ENCODE measurements at places on chromosomes 12 and 14.

DNA sequence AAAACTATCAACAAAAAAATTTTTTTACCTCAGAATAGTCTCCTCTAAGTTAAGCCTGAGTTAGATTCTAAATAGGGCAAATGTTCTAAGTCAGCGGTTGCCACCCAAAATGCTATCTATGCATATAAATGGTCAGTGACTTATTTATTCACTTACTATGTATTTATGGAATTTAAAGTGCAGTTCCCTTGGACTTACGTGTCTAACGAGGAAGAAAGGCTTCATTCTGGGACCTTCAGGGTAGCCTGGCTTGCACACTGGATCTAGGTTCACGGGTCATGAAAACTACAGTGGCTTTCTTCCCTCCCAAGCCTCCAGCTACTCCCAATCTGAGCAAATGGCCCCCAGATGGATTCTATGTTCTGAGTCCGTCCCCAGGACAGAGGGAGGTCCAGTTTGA lies 77.1 kb downstream of the ARF6 start:
- peaks cover 63% of the 10 kb centered on the region for H3K4me1 ChIP-seq
- no peak for DNase-seq
- peak overlapping the region; percentile 98 for H3K27ac ChIP-seq
- H3K36me3 ChIP-seq, result no peaks in the 10 kb centered on the region

DNA sequence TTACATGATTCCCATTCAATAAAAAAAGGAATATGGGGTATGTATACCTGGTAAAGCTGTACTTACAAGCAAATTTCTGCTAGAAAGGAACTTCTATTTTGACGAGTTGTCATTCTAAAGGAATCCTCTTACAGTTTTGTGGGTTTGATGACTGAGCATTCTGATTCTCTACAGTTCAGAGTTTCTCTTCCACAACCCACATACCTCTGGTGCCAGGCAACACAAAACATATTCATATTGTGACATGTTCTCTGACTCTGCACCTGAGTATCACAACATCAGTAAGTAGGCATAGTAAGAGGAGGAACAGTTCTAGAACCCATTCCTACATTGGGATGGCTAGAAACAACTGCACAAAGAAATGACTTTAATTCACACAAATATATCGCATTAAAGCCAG lies 636.6 kb downstream of the MED13L start:
- no peak overlapping the region for H3K4me3 ChIP-seq
- peaks cover 4% of the 10 kb centered on the region for H3K27me3 ChIP-seq

DNA sequence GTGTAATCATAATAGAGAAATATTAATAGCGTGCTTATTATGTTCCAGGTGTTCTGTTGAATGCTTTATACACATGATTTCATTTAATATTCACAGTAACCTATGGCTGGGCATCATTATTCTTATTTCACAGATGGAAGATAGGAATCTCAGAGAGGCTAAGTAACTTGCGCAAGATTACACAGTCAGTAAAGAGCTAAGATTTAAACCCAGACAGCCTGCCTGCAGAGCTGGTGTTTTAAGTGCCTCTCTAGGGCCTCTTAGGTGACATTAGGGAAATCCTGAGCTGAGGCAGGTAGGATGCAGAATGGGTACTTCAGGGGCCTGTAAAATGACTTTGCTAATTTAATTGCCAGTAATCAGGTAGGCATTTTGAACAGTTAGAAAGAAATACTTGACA lies 18.5 kb upstream of the BHLHE41 start:
- no peaks in the 10 kb centered on the region for H3K4me1 ChIP-seq
- peaks cover 2% of the 10 kb centered on the region for H3K27me3 ChIP-seq
- no peak overlapping the region for H3K27ac ChIP-seq
- H3K4me3 ChIP-seq, result no peak overlapping the region
- DNase-seq, result no peak
- H3K36me3 ChIP-seq, result no peaks in the 10 kb centered on the region

- H3K27me3 ChIP-seq, result no peaks in the 10 kb centered on the region
- no peaks in the 10 kb centered on the region for H3K4me1 ChIP-seq
- DNase-seq, result no peak
- H3K36me3 ChIP-seq, result no peaks in the 10 kb centered on the region
Observed at GRCh38 chr12:128909653-128910052, 56.4 kb downstream of the GLT1D1 start.

DNA sequence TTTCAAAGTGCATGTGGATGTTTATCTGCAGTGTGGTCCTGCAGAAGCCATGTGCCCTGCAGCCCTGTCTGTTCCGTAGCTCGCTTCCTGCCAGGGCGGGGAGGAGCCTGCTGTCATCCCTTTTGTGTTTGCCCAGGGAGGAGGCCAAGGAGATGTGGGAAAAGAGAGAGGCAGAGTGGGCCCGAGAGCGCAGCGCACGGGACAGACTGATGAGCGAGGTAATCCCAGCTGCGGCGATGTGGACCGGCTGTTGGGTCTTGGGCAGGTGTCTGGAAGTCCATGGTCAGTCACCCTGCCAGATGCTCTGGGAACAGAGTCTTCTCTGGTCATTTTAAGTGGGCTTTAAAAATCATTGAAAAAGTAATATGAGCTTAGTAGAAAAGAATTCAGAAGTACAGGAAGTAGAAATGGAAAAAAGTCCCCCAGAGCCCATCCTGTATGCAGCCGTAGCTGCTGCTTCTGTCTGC lies 12.8 kb downstream of the TCHP start:
- no peak overlapping the region for H3K4me3 ChIP-seq
- no peak for DNase-seq
- no peaks in the 10 kb centered on the region for H3K27me3 ChIP-seq

- no peaks in the 10 kb centered on the region for H3K4me1 ChIP-seq
- DNase-seq, result no peak
Observed at GRCh38 chr12:48882315-48882687, 16.6 kb upstream of the RND1 start.

DNA sequence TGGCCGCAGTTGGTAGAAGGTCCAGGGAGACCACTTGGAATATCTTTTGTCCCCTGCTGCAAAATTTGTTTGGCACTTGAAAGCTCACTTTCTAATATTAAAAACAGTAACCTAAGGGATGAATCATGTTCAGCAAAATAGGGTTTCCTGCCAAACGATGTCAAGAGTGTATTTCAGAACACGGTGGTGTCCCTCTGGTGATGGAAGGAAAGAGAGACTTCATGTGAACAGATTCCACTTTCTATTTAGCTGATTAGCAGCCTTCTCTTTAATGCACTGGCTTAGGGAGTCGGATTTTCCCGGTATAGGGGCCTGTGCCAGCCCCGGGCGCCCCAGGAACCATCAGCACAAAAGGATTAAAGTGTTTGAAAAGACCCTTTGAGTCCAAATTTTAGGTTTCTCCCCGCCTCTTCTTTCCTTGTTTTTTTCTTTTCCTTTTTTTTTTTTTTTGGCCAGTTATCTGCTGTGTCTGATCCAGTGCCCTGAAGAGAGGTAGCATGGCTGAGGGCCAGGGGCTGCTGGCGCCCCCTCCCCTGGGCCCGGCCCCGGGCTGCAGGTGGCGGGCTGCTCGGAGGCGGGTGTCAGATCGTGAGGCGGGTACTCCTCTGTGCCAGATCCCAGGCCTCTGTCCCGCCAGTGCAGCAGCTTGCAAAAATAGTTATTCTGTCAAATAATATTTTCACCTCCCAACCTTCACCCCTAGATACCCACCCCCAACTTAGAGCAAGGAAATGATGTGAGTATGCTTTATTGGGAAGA lies 88.3 kb downstream of the TESC start:
- H3K27me3 ChIP-seq, result no peaks in the 10 kb centered on the region
- H3K27ac ChIP-seq, result no peak overlapping the region
- no peaks in the 10 kb centered on the region for H3K4me1 ChIP-seq
- peaks cover 46% of the 10 kb centered on the region for H3K36me3 ChIP-seq
- H3K4me3 ChIP-seq, result no peak overlapping the region
- DNase-seq, result no peak

DNA sequence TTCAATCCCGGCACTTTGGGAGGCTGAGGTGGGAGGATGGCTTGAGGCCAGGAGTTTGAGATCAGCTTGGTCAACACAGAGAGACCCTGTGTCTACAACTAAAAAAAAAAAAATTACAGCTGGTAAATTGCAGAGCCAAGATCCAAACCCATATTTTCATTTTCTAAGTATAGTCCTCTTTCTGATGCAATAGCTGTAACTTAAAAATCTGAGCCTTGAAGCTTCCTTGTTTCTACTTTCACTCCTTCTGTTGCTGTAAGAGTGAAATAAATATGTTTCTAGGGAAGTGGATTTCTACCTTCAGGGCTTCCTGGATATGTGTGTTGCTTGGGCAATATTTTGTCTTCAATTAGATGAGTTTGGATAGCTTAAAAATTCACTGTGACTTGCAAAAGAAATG lies 42.0 kb upstream of the PRICKLE1 start:
- no peaks in the 10 kb centered on the region for H3K36me3 ChIP-seq
- no peak for DNase-seq
- no peaks in the 10 kb centered on the region for H3K27me3 ChIP-seq
- no peak overlapping the region for H3K4me3 ChIP-seq

DNA sequence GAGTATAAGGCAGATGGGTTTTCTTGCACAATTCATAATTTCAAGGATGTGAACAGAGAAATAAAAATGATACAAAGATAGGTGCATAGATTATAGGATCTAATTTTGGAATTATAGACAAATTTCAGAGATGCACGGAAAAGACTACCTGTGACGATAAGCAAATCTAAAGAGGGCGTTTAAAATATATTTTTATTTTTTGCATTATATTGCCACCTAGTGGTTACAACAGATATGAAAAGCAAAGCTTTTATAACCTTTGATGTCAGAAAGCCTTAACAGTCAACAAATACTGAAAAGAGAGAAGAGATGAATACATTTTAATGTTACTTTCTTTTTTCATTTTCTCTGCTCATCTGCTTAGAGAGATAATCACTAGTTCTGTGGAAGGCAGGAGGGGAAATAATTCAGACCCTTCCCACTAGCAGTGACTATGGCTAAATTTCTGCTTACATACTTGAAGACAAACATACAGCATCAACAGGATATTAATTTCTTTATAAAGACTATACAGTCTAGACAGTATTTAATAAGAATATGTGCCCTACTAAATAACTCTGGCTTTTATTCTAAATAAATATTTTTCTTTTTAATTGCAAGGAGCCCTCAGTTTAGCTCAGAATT lies 46.3 kb downstream of the NTS start:
- H3K4me3 ChIP-seq, result no peak overlapping the region
- DNase-seq, result no peak
- no peak overlapping the region for H3K27ac ChIP-seq
- H3K27me3 ChIP-seq, result no peaks in the 10 kb centered on the region
- H3K36me3 ChIP-seq, result no peaks in the 10 kb centered on the region
